ENCODE measurements at places on chromosomes 11 and 22. TPM values are rescaled to one million over a fixed set of nuclear protein-coding genes. Genes with fewer than 3 reads are reported as not detected.

Gene GALNT18
- total RNA-seq: 6.9 TPM

Gene DNAJB13
- total RNA-seq: not detected

Gene OR52E8
- not detected for total RNA-seq

Gene GAL3ST1
- total RNA-seq: 0.29 TPM

Gene MISFA
- total RNA-seq: 6.4 TPM

Gene ADAMTS15
- total RNA-seq: 9.0 TPM

Gene C11orf91
- not detected for total RNA-seq

Gene SLC29A2
- total RNA-seq: 0.48 TPM

Gene HBD
- not detected for total RNA-seq

Gene PGA5
- not detected for total RNA-seq

Gene ANGPTL5
- total RNA-seq: not detected

Gene PATZ1
- total RNA-seq: 19.5 TPM

Gene PLAAT2
- 4.1 TPM for total RNA-seq

Gene DEFB131B
- not detected for total RNA-seq

Gene KCNJ11
- total RNA-seq: not detected

Gene SULT4A1
- 1.0 TPM for total RNA-seq

Gene NXPE2
- total RNA-seq: not detected

Gene PIWIL4
- total RNA-seq: 1.2 TPM

Gene CDC42BPG
- total RNA-seq: 0.06 TPM

Gene KCNJ5
- not detected for total RNA-seq

Gene TREH
- total RNA-seq: not detected

Gene NPAS4
- total RNA-seq: 0.11 TPM

Gene LRRC56
- 0.11 TPM for total RNA-seq

Gene SDF2L1
- 53.8 TPM for total RNA-seq

Gene DEUP1
- not detected for total RNA-seq

Gene FGF19
- not detected for total RNA-seq

Gene NRGN
- 2.7 TPM for total RNA-seq

Gene MRGPRF
- not detected for total RNA-seq

Gene CREB3L1
- 4.6 TPM for total RNA-seq

Gene LRP5
- total RNA-seq: 13.8 TPM

Gene RAB3IL1
- total RNA-seq: 0.40 TPM

Gene SCN2B
- total RNA-seq: not detected

Gene ANKK1
- 0.06 TPM for total RNA-seq

Gene CRYBA4
- total RNA-seq: not detected

Gene RCOR2
- total RNA-seq: 0.80 TPM

Gene SPINDOC
- 41.0 TPM for total RNA-seq

Gene TTC12
- 6.9 TPM for total RNA-seq

Gene KRTAP5-9
- not detected for total RNA-seq

Gene OLFML1
- total RNA-seq: 0.42 TPM

Gene GLB1L2
- 13.4 TPM for total RNA-seq

Gene PAFAH1B2
- 112 TPM for total RNA-seq

Gene CDC42EP2
- total RNA-seq: 2.9 TPM

Gene PHETA2
- 14.5 TPM for total RNA-seq

Gene TBX10
- total RNA-seq: not detected

Gene FJX1
- 24.2 TPM for total RNA-seq
